Activated CD8-positive, alpha-beta memory T cell treated with anti-CD3 and anti-CD28 coated beads for 4 hours (primary cell): ENCODE measurements at places on chromosomes 3 and 15.

DNA sequence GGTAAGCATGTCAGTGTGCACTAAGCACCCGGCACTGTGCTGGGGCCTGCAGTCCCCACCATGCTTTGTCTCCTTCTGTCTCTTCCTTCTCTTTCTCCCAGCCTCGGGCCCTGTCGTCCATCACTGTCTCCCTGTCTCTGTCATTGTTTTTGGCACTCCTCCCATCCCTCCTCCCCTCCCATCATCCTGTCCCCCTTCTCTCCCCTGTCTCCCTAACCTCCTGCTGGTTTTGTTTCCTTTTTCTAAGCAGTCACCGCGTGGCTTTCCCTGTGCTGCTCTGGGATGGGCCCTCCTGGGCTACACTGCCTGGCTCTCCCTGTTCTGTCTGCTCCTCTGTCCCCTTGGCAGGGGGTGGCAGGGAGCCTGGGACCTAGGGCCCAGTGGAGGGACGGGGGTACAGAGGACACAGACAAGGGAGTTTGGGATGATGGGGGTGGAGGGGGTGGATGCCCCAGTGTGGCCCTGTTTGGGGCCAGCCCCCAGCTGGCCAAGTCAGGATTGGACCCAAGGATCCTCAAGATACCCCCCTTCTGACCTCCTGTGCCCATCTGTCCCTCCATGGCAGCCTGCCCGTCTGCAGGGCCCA lies 5.7 kb downstream of the CHST13 start:
- no peak for DNase-seq

DNA sequence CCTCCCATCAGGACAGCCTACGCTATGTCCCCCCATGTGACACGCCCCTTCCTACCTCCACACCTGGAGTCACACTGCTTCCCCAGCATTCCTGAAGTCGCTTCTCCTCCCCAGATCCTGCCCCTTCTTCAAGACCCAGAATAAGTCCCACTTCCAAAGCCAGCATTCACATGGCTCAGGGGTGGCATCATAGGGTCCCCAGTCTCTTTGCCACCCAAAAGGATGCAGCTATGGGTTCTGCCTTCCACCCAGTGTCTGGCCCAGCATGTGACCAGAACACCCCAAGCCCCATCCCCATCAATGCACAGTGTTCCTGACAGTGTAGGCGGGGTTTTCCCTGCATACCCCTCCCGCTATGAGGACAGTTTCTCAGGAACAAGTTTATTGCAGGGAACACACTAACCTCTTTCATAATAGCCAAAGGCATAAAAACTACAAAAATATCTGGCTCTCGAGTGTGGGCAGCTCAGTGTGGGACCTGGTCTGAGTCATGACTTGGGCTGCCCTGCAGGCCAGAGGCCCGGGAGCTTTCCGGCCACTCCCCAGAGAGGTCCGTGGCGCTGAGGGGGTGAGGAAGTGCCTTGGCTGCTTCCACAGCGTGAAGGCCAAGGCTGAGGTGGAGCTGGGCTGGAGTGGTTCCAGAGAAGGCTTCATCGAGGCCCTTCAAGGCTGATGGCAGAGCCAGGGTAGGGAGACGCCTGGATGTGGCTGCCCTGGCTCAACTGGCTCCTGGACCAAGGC lies 5.8 kb downstream of the ISLR start:
- no peak for DNase-seq

GRCh38 chr3:57596495-57597126 lies 533 bp downstream of the ARF4 start:
- DNase-seq = peak; percentile 40

DNA sequence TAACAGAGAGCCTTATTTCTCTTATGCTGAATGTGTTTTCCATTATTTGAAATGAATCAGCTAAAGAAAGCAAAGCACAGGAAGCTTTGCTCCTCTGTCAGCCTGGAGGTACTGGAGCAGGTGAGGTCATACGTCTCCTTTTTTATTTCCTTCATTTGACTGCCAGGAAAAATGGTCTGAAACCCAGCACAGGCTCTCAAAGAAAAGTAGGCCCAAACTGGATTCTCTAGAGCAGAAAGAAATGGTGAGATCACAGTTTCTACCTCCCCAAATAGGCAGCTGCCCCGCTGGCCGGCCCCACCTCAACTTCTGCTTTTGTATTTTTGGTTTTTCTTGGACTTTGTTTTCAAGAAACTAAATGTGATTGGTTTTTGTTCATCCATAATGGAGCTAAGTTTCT lies 95.1 kb downstream of the RPL39L start:
- DNase-seq = no peak

DNA sequence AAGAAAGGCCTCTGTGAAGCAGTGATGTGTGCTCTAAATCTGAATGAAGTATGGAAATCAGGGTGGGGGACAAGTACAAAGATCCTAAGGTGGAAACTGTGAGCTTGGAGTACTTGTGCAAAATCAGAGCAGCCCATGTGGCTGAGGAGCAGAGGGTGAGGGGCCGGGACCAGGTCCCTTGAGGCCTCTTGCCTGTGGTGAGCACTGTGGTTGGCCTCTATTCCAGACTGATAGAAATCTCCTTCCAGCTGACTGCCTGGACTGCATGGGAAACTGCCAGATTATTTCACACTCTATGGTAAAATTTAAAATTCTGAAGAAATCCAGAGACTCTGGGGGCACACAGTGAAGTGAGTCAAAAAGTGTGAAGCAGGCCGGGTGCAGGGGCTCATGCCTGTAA lies 81.4 kb downstream of the TM4SF4 start:
- no peak for DNase-seq

DNA sequence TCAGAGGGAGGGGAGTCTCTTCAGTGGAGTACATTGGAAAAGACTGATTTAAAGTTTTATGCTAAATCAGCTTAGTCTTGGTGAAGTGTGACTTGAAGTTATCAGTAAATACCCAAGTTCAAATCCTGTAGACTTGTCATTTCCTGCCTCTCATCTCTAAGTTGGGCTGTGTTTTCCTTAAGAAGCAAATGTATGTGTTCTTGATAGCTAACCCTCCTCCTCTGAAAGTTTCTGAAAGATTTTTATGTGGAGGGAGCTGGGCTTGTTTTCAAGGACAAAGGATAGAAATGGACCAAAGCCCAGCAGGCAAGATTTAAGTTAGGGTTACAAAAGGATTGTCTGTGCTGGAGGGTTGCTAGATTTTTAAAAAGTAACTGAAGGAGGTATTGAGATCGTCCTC lies 4.2 kb downstream of the MAPKBP1 start:
- no peak for DNase-seq

DNA sequence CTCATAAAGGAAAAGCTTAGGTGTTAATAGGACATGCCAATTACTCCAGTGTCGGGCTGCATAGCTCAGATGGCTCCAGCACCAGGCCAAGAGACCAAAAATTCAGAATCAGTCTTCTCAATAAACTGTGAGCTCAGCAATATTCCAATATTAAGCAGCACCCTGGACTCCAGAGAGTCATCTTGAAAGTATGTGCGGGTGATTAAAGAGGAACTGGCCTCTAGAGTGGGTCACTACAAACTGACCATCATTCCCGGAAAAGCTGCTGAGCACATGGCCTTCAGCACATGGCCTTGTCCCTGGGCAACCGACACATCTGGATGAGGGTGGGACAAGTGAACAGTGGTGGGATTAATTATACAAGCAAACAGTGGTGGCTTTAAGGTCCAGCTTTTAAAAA lies 59.0 kb downstream of the MAGI1 start:
- DNase-seq = no peak

GRCh38 chr15:91200101-91200754 lies 100.2 kb downstream of the SV2B start:
- no peak for DNase-seq
